ENCODE measurements at places on chromosomes 2 and 18.

GRCh38 chr18:59846814-59847490 is 52.8 kb upstream of the PMAIP1 start:
- DNase-seq: peak; percentile 80

DNA sequence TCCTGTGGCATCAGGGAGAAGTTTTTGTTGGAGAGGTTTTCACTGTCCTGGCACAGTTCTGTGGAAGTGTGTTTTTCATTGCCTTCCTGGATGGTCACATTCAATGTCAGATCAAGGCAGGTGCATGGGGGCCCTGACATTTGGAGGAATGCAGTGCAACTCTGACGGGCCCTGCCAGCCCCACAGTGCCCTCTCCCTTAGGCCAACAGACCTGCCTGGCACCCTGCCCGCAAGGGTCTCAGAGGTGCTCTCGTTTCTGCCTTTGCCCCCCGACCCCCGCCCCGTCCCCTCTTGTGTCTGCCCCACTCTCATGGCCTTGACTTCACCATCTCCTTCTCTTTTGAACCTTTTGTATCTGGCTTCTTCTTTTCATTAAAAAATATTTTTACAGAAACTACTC is 257.2 kb upstream of the HDAC4 start:
- DNase-seq: no peak

- DNase-seq: peak; percentile 52
Observed at GRCh38 chr2:216109962-216110614, 940 bp downstream of the XRCC5 start.

GRCh38 chr2:42337356-42337820 is 23.6 kb downstream of the COX7A2L start:
- DNase-seq: no peak

DNA sequence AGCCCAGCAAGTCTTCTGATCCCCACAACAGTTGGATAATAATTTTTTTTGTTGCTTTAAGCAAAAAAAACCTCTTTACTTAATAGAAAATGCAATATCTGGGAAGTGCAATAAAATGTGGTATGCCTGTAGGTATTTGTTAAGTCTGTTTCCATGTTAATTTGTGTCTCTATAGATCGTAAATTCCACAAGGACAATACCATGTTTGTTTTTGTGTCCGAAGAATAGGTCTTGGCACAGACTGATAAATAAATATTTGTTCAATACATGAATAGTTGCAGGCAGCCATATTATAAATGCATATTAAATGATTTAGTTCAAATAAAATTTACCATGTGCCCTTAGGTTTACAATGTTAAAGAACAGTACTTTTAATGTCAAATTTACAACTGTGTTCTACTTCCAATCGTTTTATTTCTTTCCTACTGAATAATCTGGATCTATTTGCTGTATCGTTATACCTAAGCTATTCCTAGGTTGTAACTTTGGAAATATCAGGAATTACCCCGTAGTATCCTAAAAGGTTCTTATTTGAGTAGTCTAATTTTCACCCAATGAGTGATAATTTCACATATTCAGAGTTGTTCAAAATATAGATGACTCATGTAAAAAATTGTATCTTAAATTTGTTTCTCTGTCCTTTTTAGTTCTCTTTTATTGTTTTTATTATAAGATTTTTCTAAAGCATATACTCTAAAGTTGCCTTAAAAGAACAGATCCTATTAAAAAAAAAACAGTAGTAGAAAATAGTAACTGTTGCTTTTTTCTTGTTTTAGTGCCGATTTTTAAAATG is 151.8 kb downstream of the EHBP1 start:
- DNase-seq: no peak

DNA sequence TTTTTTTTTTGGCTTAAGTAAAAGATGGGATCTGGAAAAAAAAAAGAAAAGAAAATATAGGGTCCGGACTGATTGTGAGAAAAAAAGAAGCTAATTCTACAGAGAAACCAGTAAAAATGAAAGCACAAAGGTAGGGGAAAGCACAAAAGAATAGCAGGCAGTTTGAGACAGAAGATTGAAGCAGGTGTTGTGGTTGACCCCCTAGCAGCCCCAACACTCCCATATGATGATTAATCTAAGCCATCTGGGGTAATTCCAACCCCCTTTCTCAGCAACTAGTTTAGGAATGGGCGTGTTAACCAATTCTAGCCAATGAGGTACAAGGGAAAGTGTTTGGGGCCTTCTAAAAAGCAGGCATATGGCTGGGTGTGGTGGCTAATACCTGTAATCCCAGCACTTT is 77.0 kb downstream of the MBD2 start:
- DNase-seq: no peak

DNA sequence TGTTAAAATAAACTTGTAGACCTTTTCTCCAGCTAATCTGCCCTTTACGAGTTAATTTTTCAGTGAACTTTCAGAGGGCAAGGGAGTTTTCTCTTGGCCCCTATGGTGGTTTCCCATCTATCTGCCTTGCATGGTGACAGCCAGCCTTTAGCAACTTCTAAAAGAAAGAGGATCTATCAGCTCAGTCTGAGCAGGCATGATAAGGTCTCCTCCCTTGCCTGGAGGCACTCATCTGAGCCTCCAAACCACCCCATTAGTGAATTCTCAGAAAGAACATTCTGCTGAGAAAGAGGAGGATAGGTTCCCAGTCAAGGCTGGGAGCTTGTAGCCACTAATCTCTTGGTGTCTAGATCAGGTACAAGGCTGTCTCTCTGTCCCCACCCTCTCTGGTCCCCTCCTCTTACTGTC is 10.7 kb upstream of the GYPC start:
- no peak for DNase-seq

- DNase-seq: no peak
Observed at GRCh38 chr2:182611009-182611408, 105.0 kb upstream of the DNAJC10 start.

DNA sequence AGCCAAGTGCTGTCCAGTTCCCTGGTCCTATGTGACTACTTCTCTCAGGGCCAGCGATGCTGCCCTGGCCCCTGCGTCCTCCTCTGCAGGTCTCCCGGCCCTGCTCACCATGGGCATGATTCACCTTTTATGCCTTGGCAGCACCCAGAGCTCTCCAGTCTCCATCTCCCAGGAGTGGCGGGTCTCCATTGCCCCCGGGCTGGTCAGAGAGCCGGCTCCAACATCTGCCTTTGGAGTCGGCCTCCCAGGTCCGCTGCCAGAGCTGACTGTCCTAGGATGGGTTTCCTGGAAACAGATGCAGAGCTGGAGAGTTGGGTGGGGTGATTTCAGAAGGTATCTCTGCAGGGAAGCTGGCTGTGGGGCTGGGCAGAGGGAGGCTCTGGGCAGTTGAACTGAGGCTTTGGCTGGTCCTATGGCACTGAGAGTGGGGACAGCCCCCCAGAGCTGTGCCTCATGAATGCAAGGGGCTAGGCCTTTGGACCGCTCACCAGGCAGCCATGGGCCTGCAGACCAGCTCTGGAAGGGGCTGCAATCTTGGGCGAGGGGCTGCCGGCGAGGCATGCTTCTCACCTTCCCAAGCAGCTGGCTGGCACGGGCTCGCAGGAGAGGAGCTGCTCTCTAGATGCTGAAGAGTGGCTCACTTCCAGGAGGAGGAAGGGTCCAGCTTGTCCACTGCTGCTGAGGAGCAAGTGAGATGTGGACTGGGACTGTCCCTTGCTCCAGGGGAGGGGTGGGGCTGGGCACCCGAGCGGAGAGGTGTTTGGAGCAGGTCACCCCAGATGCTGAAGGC is 59.8 kb upstream of the HS6ST1 start:
- no peak for DNase-seq
